SK-N-DZ (cell line): ENCODE measurements at places on chromosomes 5 and 9.

- DNase-seq: no peak
Observed at GRCh38 chr5:75678155-75678554, 39.1 kb downstream of the POC5 start.

DNA sequence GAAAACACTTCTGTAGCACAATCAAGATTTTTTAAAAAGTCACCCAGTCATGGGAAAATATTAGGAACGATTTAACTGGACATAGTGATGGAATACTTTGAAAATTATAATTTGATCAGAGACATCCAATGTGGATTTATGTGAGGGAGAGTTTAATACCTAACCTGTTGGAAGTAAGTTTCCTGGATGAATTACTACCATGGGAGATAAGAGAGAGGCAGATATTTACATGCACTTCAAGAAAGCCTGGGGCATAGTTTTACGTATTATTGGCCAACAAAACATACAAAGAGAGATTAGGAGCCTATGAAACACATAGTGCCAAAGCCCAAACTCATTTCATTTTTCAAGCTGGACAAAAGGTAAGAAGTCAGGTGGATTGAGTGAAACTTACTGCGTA lies 336.8 kb downstream of the SLIT3 start:
- DNase-seq: no peak

DNA sequence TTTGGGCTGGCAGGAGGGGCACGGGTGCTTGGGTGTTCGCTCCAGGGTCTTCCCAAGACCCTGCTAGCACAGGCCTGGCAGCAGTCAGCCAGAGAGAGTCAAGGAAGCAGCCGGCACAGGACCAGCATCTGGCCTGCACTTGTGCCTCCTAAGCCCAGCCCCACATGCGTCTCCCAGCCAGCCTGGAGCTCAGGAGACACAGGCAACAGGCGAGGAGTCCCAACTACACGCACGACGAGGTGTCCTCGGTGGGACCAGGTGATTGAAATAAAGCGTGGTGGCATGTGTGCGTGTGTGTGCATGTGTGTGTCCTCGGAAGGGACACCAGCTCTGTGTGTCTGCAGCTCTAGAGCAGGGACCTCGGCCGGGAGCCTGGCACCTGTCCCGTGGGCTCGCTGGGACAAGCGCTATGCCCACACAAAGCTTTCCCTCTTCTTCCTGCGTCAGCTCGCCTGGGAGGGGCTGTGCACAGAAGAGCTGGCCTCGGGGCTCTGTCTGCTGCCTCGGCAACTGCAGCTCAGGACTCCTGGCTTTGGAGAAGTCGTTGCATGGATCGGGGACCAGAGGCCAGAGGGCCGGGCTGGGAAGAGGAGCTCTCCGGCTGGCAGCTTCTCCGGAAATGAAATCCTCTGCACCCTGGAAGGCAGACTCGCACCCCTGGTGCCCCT lies 14.7 kb upstream of the SLC9A3 start:
- DNase-seq: no peak

DNA sequence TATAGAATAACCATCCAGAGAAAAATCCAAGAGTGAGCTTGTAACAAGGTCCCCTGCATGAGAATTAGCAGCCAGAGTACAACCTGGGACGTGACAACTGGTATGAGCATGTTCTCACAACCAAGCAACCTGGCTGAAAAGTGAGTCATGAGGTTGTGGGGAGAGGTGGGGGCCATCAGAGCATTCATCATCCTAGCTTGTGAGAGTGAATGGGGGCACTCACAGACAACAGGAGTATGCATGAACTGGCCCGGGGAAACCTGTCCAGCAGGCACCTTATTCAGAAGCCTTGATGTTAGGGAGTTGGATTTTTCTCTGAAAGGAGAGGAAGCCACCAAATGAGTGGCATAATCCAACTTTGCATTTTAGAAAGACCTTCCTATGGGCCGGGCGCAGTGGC lies 113.0 kb downstream of the FRMD3 start:
- no peak for DNase-seq

GRCh38 chr5:109762821-109763220 lies 73.1 kb downstream of the MAN2A1 start:
- no peak for DNase-seq

DNA sequence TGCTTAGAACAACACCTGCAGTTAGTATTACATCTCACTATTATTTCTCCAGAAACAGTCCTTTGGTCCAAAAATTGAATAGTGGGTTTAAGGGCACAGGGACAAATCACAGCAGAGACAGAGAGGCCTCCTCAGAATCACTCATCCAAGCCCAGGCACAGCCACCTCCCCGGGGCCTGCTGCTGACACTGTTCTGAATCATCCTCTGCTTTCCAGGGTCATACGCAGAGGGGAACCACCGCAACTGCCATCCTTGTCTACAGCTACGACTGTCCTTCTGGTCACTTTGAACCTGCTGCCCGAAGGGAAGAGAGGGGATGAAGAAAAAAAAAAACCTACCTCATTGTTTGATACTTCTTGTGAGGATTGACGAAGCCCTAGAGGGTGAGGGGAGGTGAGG lies 35.3 kb upstream of the MAN2A1 start:
- no peak for DNase-seq

DNA sequence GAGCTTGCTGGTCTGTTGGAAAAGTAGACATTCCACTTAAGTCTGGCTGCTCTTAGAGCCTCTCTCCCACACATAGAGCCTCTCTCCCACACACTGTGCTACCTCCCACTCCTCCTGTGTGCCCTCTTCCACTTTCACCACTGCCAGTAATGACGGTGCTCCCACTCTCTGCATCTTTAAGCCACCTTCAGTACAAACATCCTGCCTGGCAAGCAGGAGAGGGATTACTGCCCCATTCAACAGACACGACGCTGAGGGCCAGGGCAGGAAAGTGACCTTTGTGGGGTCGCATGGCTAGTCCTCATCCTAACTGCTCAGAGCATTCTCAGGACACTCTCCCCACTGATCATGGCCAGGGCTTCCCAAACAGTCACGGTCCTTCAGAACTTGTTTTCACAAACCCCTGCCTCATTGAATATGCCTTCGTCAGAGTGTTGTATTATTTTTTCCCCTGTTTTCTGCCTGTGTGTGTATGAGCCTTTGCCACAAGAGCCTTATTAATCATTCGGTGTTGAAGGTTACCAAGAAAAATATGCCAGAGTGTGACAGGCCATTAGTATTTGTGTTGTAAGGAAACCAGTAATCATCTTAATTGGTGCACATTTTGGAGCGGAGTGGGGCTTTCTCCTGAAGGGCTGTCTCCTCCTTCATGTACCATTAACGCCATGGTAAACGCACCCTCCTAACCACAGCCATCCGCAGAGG lies 87.1 kb upstream of the SAP30L start:
- no peak for DNase-seq

DNA sequence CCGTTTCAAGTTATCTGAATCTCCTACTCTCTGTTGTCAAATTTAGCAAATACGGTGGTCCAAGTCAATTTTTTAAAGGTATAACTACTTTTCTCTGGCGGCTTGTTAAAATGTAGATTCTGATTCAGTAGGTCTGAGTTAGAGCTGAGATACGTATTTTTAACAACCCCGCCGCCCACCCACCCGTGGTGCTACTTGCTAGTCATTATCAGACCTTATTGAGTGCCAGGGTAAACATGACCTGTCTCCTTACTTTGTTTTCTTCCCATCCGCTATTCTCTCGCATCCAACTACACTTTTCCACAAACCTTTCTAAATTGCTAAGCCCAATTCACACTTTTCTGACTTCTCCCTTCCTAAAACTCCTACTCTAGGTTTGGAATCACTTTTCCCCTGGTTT lies 694 bp upstream of the PLAA start:
- DNase-seq: no peak

DNA sequence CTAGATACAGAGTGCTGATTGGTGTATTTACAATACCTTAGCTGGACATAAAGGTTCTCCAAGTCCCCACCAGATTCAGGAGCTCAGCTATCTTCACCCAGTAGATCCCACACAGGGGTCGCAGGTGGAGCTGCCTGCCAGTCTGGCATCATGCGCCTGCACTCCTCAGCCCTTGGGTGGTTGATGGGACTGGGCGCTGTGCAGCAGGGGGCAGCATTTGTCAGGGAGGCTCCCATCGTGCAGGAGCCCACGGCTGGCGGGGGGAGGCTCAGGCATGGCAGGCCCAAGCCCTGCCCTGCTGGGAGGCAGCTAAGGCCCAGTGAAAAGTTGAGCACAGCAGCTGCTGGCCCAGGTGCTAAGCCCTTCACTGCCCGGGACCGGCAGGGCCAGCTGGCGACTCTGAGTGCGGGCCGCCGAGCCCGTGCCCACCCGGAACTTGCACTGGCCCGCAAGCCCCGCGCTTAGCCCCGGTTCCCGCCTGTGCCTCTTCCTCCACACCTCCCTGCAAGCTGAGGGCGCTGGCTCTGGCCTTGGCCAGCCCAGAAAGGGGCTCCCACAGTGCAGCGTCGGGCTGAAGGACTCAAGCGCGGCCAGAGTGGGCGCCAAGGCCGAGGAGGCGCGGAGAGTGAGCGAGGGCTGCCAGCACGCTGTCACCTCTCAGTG lies 314.1 kb upstream of the ATP10B start:
- DNase-seq: no peak

DNA sequence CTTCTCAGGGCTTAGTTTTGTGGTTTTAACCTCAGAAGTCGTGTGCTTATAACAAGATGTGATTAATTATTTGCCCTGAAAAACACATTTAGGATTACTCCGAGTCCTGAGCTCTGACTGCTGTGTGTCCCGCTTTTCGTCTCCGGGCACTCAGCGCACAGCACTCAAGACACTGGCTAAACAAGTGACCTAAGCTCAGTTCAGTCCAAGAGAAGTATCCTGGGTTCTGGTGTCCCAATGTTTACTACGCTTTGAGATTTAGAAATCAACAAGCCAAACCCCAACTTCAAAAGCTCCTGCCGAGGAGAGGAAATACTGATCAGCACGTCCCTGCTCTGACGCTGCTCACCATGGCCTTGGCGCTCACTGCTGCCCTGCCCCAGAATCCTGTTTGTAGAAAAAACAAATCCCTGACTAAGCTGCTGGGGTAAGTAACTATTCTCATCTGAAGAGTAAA lies 53.2 kb downstream of the IPPK start:
- DNase-seq: no peak

- no peak for DNase-seq
Observed at GRCh38 chr5:113325054-113325453, 109.7 kb downstream of the TSSK1B start.

DNA sequence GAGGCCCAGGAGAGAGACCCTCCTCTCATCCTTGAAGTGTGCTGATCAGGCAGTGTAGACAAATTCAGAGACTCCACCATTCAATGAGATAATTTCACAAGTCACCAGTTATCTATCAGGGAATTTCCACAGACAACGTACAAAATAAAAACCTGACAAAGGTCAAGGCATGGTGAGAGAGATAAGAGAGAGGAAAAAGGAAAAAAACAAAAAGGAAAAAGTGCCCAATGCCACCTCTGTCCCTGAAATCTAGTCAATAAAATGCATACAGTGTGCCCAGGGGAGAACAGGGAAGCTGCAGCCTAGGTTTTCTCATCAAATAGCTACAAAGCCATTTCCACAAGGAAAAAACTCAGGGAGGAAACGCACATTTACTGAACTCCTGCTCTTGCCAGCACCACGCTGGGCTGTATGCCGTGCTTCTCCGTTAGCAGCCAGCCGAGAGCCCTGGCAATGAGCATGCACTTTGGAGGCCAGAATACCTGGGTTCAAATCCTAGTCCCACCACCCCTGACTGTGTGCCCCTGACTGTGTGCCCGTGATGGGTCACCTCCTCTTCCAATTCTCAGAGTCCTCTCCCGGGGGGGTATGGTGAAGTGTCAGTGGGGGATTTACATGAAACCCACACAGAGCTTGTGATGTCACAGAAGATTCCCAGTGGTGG lies 11.6 kb downstream of the WHRN start:
- no peak for DNase-seq

DNA sequence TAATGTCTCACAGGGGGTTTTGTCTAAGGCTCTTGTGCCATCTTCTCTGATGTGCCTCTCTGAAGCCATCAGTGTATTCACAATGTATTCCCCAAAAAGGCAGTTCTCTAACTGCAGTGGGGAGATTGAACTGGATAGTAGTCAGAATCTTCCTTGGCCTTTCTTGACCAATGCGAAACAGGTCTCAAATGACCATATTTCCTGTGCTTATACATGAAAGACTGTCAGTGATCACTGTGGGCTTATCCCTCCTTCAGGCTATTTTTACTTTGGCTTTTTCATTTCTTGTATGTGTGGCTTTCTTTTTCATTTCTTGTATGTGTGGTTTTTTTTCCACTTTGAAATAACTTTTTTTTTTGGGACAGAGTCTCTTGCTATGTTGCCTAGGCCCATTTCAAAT lies 19.7 kb downstream of the HMGXB3 start:
- DNase-seq: no peak

DNA sequence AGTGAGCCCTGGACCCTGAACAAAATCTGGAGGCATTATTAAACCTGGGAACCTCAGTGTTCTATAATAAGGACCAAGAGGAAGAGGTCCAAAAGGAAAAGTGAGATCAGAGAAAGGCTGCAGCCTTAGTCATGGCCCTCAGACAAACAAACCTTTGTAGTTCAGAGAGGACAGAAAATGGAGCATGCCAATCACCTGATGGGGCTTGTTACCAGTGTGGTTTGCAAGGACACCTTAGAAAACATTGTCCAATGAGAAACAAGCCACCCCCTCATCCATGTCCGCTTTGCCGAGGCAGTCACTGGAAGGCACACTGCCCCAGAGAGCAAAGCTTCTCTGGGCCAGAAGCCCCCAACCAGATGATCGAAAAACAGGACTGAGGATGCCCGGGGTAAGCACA lies 254.8 kb downstream of the CDH10 start:
- no peak for DNase-seq

DNA sequence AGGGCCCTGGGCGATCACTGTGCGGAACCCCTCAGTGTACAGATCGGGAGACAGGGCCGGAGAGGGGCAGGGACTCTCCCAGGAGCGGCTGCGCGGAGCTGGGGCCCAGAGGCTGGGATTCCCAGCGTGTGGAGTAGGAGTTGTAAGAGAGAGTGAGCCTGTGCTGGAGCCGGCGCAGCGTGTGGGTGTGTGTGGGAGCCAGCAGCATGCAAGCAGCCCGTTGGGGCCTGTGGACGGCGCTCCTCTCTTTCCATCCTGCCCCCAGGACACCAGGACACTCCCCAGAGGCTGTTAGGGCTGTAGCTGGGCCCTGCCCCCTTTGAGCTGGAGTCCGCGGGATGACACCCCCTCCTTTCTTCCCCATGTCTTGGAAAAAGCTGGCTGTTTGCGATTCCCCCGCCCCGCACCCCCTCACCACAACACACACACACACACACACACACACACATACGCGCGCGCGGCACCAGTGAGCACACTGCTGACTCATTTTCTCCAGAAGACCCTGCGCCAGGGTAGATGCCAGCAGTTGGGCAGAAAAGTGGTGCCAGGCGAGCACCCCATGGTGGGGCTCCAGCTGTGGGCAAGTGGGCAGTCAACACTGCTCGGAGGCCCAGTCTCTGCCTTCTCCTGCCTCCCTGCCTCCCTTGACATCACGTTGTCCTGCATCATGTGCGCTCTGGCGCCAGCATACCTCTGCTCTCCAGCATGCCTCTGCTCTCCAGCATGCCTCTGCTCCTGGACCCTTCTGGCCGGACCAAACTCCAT lies 1.5 kb downstream of the COL27A1 start:
- DNase-seq: no peak

DNA sequence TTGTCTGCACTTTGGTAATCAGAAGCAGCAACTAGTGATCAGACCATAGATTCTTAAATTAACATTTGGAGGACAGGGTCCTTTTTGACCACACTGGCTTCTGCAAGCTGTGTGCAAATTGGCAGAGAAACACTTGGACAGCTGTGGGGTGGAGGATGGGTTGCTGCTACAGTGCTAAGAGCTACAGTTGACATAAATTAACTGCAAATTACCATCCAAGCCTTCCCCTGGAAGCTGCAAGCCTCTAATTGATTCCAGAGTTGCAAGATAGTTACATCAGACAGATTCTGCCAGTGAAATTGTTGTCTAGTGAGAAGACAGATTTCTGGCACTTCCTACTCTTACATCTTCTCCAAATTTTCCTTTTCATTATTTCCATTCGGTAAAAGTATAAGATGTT lies 517.7 kb downstream of the DIRAS2 start:
- peak; percentile 40 for DNase-seq
